ENCODE measurements at places on chromosomes 1 and 21.

DNA sequence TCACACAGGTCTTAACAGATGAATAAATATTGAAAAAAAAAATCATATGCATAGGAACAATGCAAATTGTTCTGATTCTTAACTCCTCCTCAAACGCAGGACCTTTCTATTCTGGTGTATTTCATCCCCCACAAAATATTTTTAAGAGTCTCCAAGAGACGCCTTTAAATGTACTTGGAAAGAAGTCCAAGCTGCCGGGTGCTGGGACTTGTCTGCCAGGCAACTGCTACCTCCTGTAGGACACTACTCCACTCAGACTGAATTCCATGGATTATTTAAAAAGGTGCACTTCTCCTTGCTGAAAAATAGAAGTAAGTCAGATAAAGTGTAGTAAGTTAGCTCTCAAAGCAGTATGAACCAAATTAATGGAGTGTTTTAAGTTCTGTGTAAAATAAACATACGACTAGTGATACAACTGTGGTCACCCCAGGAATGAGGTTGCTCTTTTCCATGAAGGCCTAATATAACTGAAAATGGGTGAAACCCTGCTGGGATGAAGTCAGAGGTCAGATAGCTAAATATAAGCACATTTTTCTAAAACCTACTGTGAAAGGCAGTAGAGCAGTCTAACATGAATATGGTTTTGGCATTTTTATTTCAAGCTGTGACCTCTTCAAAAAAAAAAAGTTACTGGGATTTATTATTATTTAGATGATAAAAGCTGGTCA is 189.2 kb upstream of the PBX1 start:
- DNase-seq, result no peak

DNA sequence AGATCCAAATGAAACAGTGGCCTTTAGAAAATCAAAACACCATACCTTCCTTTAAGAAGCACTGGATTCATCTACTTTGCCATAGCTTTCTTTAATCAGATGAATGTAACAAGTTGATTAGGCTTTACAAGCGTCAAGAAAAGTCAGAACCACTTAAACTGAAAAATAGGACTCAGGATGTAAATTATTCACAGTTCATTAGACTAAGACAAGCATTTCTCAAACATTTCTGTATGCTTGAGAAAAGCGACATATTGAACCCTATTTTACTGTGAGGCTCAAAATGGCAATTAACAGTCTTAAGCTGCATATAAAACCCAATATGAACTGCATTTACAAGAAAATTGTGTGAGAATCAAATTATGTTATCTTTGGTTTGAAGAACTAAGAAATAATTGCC is 256.7 kb upstream of the SNX7 start:
- no peak for DNase-seq

- no peak for DNase-seq
Measured at GRCh38 chr1:116506132-116507004, 64.5 kb downstream of the CD58 start.

DNA sequence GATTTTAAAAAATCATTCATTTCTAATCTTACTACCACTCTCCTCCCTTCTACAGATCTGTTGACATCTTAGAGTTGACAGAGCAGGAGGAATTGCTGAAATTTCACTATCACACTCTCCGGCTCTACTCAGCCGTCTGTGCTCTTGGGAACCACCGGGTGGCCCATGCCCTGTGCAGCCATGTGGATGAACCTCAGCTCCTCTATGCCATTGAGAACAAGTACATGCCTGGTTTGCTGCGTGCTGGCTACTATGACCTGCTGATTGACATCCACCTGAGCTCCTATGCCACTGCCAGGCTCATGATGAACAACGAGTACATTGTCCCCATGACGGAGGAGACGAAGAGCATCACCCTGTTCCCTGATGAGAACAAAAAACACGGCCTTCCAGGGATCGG is 276.7 kb downstream of the ZP4 start:
- DNase-seq, result no peak

DNA sequence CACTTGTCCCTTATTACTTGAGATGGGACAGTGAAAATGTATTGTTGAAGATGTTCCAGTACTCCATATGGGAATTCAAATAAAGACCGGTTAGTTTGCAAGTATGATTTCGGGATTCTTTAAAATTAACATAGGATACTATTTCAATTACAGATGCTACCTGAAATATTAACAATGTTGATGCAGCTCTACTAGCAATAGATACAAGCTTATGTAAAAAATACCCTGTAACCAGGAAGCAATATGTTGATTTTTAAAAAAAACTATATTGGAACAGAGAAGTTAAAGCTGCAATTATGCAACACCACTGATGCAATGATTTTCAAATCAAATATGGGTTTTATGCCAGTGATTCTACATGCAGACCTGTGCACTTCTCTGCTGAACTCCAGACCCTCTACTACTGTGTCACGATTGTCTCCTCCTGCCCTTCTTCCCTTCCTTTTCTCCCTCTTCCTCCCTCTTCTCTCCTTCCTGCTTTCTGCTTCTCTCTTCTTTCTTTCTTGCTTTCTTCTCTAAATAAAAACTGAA is 179.2 kb downstream of the ATP6V1G3 start:
- no peak for DNase-seq

GRCh38 chr1:234096161-234096770 is 191.8 kb downstream of the SLC35F3 start:
- no peak for DNase-seq

DNA sequence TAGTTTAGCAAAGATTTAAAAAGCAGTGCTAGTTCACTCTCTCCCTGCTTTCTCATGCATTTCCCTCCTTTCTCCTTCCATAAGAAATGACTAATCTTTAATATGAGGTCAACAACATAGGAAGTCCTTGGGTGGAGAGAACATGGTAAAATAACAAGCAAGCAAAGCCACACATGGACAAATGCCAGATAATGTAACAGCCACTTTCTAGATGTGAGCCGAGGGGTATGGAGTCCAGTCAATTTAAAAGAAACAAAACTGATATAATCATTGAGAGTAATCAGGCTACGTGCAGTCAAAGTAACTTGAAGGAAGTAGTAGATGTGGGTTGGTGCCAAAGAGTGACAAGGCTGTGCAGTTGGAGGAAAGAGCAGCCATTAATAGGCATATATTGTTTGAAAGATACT is 69.6 kb downstream of the DUSP10 start:
- no peak for DNase-seq

DNA sequence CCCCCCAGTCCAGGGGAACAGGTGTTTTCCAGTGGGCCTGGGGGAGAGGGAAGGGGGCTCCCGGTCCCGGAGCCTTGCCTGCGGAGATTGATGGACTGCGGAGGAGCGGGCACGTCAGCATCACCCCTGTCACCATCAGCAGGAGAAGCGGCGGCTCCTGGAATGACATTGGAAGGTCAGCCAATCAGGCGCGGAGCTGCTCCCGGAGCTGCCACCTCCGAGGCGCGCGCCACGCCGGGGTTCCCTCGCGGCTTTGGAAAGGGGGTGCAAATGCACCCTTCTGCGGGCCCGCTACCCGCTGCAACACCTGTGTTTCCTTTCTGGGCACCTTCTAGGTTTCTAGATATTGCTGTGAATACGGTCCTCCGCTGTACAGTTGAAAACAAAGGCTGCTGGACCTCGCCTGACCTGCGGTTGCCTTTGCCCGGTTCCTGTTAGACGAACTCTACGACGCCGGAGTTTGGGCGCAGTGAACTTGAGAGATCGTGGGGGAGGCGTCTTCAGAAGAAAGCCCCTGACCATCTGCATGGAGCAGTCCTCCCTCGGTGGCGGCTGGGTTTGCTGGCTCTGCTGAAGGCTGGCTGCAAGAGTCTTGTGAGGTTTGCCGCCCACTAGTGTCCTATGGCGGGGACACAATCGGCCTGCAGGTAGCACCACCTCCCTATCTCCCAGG is 5.3 kb downstream of the DSCAM start:
- DNase-seq, result peak; percentile 39

DNA sequence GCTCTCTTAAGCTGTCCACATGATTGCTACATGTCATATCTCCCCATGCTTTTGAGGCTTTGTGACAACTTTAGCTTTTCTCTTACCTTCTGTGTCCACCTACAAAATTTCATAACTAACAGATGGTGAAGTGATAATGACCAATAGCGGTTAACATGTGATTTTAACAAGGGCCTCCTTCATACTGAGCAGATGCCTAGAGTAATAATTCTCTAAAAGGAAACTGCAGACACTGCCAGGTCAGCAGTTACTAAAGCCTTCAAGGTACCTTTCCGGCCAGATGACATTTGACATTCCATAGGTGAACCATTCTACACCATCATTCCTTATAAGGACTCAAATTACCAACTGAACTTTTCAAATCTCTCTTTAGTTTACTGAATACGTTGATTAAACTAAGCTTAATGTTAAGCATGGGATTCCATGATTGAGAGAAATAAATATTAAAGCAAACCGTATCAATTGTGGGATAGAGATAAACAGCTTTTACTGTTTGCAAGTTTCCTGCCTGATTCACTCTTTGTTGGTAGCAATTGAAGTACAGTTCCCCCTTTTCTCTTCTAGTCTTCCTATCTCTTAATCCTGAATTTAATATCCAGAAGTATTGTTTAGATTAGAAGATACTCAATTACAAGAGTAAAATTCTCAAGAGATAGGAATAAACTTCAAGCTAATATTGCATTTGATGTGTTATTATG is 205.1 kb downstream of the PLA2G4A start:
- DNase-seq, result no peak

DNA sequence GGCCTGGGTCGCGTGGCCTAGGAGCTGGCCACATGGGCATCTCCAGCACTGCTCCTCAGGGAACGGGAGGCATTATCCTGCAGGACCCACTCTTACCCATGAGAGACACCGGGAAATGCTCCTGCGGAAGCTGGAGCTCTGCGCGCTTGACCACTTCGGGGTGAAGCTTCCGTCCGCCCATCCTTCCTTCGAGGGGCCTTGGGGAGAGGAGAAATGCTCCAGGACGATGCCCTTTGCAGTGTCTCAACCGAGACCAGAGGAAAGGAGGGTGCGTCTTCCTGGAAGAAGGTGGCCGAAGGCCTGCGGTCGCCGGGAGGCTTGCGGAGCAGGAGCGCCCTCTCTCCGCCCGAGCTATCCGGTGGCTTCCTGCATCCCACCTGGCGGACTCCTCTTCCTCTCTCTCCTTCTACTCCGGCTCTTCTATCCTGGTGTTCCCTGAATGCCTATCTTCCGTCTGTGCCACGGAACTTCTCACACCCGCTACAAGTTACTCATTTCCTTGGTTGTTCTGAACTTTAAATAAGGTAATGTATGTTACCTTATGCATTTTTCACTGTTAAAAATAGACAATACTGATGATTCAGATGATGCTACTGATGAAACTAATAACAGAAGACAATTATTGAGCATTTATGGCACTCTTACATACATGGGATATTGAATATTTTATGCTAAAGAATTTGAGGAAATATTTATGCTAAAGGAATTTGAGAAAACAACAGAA is 91.4 kb downstream of the PRKAB2 start:
- no peak for DNase-seq

- DNase-seq, result no peak
Measured at GRCh38 chr1:54219688-54220003, 19.7 kb downstream of the MRPL37 start.

DNA sequence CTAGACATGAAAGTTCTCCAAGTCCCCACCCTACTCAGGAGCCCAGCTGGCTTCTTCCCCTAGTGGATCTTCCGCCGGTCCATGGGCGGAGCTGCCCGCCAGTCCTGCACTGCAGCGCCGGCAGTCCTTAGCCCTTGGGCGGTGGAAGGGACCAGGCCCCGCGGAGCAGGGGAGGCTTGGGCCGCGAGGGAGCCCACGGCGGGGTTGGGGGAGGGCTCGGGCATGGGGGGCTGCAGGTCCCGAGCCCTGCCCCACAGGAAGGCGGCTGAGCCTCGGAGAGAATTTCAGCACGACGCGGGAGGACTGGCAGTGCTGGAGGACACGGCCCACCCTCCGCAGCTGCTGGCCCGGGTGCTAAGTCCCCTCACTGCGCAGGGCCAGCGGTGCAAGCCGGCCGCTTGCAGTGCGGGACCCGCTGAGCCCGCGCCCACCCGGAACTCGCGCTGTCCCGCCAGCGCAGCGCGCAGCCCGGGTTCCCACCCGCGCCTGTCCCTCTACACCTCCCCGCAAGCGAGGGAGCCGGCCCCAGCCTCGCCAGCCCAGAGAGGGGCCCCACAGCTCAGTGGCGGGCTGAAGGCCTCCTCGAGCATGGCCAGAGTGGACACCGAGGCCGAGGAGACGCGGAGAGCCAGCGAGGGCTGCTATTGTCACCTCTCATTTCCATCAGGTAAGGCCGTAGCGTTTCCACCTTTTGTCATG is 1398.6 kb downstream of the MRPL39 start:
- DNase-seq, result no peak

GRCh38 chr1:107536266-107536665 is 395.4 kb downstream of the NTNG1 start:
- no peak for DNase-seq

- DNase-seq, result no peak
Measured at GRCh38 chr1:46525253-46525983, 26.0 kb downstream of the KNCN start.

GRCh38 chr1:168959382-168959781 is 147.1 kb upstream of the ATP1B1 start:
- no peak for DNase-seq

DNA sequence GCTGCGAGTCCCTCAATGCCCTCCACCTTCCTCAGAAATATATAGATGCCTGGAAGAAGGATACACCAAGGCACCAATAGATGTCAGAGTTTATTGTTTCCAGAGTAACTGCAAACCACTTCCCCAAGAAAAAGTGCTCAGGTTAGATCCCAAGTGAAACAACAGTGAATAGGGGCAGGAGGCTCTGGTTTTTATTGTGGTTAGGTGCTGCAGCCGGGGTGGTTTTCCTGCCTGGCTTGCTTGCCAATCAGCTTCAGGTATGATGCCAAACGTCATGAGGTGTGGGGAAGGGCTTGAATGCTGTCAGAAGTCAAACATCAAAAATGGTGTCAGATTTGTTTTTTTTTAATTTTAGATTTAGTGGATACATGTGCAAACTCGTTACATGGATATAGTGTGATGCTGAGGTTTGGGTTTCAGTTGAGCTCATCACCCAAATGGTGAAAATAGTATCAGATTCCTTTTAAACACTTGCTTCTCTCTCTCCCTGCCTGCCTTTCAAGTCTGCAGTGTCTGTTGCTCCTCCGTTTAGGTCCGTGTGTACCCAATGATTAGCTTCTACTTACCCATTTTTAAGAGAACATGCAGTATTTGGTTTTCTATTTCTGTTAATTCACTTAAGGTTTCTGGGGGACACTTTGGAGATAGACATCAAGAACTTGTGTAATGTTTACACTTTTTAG is 1317.0 kb downstream of the MRPL39 start:
- no peak for DNase-seq

DNA sequence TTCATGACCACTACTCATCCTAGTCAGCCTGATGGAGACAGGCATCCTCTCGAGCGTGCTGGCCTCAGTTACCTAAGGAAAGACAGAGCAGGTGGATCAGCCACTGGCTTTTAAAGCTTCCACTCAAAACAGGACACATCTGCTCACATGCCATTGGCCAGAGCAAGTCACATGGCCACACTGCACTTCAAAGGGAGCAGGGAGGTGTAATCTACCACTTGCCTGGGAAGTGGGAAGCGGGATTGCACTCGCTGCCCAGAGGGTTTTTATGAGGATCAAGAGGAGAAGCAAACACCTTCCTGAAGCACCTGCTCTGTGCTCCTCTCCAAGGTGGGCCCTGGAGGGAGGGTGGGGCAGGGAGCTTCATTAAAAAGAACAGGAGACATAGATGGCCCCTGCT is 108.0 kb downstream of the TAS1R2 start:
- no peak for DNase-seq
